Osteoblast (primary cell): ENCODE measurements at places on chromosomes 4 and X.

GRCh38 chrX:112789931-112790330 is 50.7 kb downstream of the AMOT start:
- no peak for DNase-seq

- DNase-seq: no peak
Observed at GRCh38 chr4:181202240-181202639, 1041.0 kb upstream of the TENM3 start.

GRCh38 chr4:42281324-42282020 is 115.8 kb upstream of the SHISA3 start:
- no peak for DNase-seq

- no peak for DNase-seq
Observed at GRCh38 chr4:153507310-153508073, 41.3 kb downstream of the TMEM131L start.

DNA sequence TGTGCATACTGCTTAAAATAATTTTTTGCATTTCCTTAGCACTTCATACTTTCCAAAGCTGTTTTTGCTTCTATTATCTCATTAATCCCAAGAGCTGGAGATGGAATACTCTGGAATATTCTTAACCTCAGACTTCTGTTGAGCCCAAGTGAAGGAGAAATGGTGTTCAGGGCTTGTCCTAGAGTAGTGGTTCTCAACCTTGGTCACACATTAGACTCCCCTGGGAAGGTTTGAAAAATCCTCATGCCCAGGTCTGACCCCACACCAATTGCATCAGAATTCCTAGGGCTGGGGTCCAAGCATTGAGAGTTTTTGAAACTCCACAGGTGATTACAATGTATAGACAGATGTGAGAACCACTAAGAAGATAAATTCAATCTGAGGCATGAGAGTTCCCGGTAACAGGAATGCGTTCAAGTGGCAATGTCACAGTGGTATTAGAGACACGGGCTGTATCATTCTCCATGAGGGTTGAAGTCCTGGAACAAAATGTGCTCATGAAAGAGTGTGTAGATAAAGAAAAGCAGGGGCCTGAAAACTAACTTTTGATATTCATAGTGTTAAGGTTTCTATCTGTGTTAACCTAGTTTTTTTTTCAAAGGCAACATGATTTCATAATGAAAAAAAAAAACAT is 47.9 kb downstream of the AWAT2 start:
- DNase-seq: no peak
